ENCODE measurements at places on chromosomes 1 and 21.

GRCh38 chr1:60994828-60995492 lies 87.4 kb upstream of the NFIA start:
- DNase-seq: no peak

- DNase-seq: no peak
Observed at GRCh38 chr1:99557546-99558202, 88.2 kb upstream of the PALMD start.

DNA sequence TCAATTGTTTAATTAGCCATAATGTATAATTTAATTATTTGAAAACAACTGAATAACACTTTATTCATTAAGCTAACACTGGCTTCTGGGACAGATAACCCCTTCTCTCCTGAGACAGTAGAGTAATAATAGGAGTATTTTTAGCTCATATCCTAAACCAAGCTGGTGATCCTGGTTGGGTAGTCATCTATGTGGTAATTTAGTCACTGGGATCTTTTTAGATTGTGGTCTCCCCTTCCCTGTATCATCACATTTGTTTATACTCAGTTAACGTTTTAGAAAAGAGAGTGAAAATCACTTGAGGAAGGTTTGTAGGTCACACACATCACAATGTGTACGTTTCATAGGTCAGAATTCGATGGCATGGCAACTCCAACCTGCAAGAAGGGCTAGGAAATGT lies 1356.6 kb upstream of the ADGRL2 start:
- no peak for DNase-seq

- DNase-seq: no peak
Observed at GRCh38 chr1:231571904-231572303, 43.4 kb downstream of the TSNAX start.

DNA sequence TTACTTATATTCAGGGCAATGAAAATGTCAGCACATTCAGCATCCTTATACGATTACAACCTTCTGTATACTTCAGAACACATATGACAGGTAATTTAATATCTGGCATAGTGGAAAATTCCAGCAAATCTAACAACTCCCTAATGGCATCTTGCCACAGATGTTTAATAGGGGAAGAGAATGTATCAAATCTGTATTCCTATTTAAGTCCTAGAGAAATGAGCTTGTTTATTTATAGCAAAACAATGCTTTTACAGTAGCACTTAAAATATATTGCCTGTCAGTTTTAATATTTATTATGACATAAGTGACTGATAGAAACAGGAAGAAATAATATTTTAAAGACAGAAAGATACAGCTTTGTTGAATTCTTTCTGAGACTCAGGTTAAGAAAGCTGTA lies 1101.8 kb upstream of the B3GALT2 start:
- no peak for DNase-seq

- no peak for DNase-seq
Observed at GRCh38 chr1:61597601-61598000, 127.3 kb downstream of the TM2D1 start.

GRCh38 chr1:118986555-118987467 lies 1.3 kb downstream of the TBX15 start:
- DNase-seq: no peak

- DNase-seq: no peak
Observed at GRCh38 chr1:95282518-95282895, 48.5 kb downstream of the RWDD3 start.

DNA sequence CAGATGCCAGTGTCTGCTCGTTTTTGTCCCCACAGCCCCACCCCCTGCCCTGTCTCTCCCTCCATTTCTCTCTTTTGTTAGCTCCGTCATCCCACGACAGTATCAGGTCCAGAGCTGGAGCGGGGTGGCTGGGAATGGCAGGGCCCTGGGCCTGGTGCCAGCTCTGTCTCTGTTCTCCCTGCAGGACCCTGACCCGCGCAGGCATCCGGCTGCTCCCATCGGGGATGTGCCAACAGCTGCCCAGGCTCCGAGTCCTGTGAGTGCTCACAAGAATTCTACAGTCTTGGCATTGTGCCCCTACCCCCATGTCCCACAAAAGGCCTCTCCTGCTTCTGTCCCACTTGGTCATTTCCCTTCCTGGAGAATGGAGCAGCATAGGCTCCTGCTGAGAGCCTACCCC lies 37.4 kb downstream of the UBE2T start:
- DNase-seq: no peak

DNA sequence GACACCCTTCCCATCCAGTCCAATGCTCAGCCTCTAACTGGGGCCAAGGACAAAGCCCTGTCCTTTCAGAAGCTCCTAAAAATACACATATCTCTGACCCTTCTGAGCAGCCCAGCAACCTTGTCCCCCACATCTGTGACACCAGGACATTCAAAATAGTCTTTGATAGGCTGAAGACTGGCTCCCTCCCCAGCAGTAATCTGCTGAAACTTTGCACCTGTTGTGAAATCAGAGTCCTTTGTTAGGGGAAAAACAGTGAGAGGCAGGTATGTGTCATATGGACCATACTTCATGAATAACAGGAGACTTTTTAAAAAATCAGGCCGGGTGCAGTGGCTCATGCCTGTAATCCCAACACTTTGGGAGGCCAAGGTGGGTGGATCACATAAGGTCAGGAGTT lies 82.4 kb upstream of the VAMP3 start:
- DNase-seq: no peak

DNA sequence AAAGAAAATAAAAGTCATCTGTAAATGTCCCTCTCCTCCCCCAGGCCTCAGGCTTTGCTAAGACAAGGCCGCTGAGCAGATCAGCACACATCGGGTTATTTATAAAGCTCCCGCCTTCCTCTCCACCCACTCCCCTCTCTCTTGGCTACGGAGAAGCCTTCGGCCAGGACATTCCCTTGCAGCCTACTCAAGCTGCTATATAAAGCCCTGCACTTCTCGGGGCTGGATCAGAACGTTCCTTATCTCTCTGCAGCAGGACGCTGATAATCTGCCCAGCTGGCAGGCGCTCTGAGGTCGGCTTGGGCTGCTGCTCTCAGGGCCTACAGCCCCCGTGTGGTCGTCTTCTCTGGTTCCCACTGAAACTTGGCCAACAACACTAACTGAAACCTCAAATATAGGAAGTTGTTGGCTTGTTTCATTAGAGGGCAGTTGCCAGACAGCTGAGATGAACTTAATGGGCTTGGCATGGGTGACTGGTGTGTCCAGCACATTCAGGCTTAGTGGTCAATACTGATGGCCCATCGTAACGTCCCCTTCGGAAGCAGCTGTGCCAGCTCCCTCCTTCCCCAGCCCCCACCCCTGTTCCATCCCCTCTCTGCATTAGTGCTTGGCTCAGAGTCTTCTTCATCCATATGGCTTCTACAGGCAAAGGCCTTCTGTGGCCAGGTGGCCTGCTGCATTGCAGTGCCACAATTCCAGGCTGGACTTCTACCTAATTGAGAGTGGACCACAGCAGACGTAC lies 64.6 kb downstream of the IER5 start:
- no peak for DNase-seq

DNA sequence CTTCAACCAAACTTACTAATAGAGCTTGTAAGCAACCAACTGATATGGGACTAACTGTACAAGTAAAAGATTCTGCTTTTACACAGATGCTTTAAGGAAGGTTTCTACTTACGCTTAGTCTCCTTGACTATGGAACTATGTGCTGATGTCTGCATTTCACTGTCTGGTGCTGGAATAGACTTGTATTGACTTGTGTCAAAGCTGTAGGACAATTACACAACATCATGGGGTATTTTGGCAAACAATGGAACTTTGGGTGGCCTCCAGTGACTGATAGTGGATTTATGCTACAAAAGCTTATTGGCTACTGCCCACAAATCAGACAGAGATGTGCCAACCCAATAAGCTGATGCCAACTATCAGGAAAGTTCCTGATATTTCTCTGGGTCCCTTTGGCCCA lies 10.6 kb downstream of the CBR1 start:
- no peak for DNase-seq

- no peak for DNase-seq
Observed at GRCh38 chr1:224565611-224566406, 50.3 kb upstream of the CNIH3 start.

- no peak for DNase-seq
Observed at GRCh38 chr1:48792961-48793360, 16.3 kb upstream of the BEND5 start.

DNA sequence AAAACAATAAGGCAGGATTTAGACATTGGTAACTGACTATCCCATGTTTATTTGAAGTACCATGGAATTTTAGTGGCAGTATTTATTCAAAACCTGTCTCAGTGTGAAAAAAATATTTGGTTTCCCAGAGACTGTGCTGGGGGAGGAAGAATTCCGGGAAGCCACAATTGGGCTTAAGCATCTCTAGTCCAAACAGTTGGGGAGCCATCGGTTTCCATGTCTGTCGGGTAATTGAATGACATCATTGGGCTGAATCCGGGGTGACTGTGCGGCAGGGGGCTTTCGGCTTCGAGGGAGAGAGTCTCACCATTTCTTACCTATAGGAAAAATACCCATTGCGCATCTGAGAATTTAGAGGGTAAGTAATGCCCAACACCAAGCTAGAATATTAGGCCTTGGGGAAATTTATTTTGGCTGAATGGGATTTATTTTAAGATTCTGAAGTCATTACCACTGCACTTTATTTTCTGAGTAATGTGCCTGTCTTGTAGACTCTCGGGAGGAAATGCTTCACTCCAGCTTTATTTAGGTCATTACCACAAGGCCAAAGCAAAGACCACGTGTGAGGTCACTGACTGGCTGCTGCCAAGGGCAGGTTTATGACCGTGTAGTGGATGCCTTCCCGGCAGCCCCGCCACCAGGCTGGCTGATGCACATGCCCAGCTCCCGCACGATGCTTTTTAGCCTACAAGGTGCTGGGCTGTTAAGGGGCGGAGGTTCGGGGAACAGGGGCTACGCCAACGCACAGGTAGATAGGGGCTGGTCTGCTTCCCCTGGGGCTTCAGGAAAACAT lies 23.1 kb upstream of the UMODL1 start:
- no peak for DNase-seq

DNA sequence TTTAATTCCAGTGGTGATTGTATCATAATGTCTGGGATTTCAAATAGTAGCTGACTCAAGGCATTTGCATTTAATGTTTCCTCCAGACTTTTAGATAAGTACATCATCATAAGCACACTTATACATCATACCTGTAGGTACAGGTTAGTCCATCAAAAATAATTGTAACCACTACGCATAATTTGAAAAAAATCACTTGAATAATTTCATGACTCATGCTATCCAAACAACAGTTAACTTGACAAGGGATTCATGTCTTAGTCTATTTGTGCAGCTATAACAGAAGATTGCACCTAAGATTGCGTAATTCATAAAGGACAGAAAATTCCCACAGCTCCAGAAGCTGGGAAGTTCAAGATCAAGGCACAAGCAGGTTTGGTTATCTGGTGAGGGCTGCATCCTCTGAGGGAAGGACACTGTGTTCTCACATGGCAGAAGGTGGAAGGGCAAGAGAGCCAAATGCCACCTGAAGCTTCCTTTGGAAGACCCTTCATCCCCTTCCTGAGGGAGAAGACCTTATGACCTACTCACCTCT lies 801.7 kb upstream of the BRINP3 start:
- DNase-seq: no peak

DNA sequence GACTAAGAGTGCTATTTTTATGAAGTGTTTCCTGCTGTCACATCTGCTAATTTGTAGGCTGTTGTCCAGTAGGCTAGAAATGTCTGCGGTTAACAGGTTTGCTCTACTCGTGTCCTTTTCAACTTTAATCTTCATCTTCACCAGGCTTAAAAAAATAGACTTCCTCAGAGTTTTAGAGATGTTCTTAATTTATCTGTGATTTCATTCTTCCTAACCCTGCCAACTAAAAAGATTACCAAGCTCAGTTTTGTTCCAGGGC lies 66.8 kb downstream of the SASS6 start:
- DNase-seq: no peak

GRCh38 chr21:38626306-38626705 lies 128.0 kb upstream of the ERG start:
- DNase-seq: no peak

DNA sequence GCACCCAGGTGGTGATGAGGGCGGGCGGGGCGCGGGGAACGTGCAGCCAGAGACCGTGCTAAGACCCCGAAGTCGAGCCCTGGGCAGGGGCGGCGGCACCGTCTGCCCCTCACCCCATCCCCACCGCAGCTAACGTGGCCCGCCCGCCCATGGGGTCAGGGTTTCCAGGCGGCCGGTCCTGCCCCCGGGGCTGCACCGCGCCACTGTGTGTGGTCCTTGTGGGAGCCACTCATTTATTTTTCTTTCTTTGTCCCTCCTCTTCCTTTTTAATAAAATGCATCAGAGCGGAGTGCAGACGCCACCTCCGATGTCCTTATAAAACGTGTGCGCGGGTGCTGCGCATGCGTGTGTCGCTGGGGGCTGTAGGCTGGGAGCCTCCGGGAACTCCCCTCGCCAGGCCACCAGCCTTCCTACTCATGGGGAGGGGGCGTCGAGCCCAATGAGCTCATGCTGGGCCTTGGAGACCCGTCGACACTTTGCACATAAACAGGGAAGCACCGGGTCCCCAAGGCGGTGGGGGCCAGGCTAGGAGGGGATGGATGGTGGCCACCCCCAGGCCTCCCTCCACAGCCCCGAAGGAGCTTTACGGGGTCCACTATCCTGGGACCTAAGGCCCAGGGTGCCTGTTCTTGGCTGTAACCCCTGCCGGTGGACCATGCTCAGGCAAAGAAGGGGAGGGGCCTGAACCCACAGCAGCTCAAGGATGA lies 59.9 kb downstream of the WNT9A start:
- DNase-seq: no peak

- DNase-seq: no peak
Observed at GRCh38 chr21:21001591-21002100, 3.4 kb downstream of the NCAM2 start.

DNA sequence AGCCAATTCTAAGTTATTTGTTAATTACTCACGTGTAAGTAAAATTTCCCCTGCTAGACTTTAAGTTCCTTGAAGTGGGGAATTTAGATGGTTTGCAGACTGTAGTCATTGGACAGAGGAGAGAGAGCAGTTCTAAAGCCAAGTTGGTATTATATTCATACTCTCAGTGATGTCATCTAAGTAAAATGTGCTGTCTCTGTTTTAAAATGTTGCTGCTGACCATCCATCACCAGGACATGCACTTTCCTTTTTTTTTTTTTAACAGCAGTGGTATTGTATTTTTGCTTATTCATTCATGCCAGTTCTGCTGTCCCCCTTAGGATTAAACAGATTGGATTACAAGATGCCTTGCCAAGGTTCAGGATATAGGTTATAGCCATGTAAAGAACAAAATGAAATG lies 2.3 kb downstream of the TTLL7 start:
- no peak for DNase-seq

- no peak for DNase-seq
Observed at GRCh38 chr21:36516281-36516680, 36.4 kb upstream of the CLDN14 start.

Measured in cortex of kidney (tissue), 1 donor.